ENCODE measurements at places on chromosomes 13 and 19. TPM values are rescaled to one million over a fixed set of nuclear protein-coding genes. Genes with fewer than 3 reads are reported as not detected.
A peak's percentile ranks its signal among the peaks of the same experiment; 100 is the strongest.

- DNase-seq: peak; percentile 66
Observed at GRCh38 chr13:29454931-29455481, 140.5 kb downstream of the SLC7A1 start.

- no peak for DNase-seq
Observed at GRCh38 chr19:30207357-30207756, 164.8 kb upstream of the ZNF536 start.

GRCh38 chr13:93926425-93926824, 553.1 kb downstream of the DCT start:
- DNase-seq: no peak

- DNase-seq: no peak
Observed at GRCh38 chr13:43698009-43698408, 88.8 kb downstream of the ENOX1 start.

GRCh38 chr13:102658660-102659059, 36.2 kb downstream of the METTL21C start:
- no peak for DNase-seq

DNA sequence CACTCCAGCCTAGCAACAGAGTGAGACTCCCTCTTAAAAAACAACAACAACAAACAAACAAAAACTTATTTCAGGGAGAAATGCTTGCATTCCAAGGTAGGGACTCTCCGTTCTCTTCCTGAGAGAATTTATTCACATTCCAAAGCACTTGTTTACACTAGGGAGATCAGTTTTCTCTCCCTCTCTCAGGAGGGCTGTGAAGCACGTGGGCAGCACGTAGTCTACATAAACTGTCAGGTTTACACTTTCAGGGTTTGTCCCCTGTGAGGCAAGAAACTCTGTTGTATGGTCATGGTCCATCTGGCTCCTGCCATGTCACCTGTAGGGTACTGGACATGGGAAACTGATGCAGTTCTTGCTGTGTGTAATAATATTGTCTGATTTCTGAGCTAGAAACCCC, 31.6 kb downstream of the WDR87 start:
- DNase-seq: no peak

- no peak for DNase-seq
Observed at GRCh38 chr19:58582985-58583384, 9.8 kb upstream of the MZF1 start.

- no peak for DNase-seq
Observed at GRCh38 chr19:41019346-41019745, 28.3 kb downstream of the CYP2B6 start.

- peak; percentile 68 for DNase-seq
Observed at GRCh38 chr13:20461481-20461859, 64.2 kb downstream of the CRYL1 start.

GRCh38 chr13:58547419-58547818, 915.9 kb downstream of the PCDH17 start:
- no peak for DNase-seq

DNA sequence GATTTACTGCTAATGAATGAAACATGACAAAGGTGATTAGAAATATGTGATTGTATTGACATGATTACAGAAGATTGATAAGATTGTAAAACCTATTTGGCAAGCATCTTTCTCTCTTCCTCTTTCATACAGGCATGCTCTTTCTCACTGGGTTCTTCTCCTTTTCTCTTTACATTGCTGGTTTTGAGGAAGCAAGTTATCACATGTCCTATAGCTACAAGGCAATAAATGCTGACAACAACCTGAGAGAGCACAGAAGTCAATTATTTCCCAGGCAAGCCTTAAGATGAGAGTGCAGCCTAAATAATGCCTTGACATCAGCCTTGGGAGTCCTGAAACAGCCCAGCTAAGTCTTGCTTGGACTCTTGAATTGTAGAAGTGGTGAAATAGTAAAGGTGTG, 875.0 kb downstream of the SLITRK1 start:
- no peak for DNase-seq

DNA sequence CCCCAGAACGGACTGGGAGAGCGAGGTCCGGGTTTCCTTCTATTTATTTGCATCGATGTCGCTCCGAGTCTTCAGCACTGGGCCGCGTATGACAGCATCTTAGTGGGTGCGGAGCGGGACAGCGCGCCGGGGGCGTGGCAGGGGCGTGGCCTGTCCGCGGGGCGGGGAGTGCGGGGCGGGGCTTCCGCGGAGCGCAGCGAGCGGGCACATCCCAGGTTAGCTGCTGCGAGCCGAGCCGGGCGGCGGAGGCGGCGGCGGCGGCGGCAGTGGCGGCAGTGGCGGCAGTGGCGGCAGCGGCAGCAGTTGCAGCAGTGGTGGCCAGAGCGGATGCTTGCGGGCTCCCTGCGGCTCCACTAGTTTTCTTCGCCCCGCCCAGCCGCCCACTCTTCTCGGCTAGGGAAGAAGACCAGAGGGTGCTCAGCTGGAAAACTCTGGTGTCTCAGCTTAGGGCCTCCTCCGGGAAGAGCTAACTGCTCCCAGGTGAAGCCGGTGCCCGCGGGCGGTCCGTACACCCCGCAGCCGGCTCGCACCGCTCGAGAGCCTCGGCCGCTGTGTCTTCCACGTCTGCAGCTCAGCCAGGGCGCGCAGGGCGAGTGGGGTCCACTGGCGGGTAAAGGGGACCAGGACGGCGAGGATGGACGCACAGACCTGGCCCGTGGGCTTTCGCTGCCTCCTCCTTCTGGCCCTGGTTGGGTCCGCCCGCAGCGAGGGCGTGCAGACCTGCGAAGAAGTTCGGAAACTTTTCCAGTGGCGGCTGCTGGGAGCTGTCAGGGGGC, at the start of gene GPC5:
Gene GPC5, plus strand, starts transcription at position 209 of the 776 bp plus-strand sequence.
- peak; percentile 47 for DNase-seq

DNA sequence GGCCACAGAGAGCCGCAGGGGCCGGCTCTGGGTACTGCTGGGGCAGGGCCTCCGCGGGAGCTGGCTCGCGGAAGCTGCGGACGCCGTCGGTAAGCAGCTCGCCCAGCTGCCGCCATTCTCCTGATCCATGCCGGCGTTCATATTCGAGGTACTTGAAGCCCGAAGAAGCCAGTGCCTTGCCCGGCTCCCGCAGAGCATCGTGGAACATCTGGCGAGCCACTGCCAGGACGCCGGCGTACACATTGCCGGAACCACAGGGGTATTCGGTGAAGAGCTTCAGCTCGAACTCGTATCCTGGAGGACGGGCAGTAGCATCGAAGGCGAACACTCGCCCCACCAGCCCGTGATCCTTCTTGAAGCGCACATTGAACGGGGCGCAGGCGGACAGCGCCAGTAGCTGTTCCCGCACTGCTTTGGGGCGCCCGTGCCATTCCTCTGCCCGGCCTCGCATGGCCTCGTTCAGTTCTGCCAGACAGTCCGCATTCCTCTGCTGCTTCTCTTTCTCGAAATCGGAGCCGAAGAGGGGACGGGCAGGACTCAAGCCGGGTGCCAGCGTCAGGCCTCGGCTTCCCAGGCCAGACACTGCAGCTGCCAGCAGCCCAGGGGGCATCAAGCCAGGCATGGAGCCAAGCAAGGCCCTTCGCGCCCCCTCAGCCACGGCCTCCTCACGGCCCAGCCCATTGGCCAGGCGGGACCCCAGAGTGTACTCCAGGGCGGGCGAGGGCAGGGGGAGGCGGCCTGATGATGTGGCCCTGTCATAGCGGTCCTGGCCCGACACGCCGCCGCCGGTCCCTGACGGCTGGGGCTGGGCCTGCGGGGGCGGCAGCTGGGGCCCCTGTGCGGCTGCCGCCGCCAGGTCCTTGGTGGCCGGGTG, 1.0 kb downstream of the IRF2BP1 start:
- DNase-seq: no peak

DNA sequence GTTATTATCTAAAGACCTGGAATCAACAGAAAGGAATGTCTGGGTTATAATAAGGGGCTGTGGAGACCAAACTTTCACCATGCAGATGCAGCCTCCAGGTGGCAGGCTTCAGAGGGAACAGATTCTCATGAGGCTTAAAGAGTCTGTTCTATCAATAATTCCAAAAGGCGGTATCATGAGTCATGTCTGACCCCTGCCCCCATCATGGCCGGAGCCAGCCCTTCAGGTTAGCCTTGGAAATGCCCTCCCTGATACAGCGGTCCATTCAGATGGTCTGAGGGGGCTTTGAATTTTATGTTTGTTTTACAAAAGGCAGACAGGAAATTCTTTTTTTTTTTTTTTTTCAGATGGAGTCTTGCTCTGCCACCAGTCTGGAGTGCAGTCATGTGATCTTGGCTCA, 21.7 kb upstream of the LAMP1 start:
- peak; percentile 73 for DNase-seq

- no peak for DNase-seq
Observed at GRCh38 chr13:100825557-100825956, 151.0 kb upstream of the TMTC4 start.

- no peak for DNase-seq
Observed at GRCh38 chr13:98285317-98285716, 108.2 kb upstream of the RNF113B start.

Gene USHBP1
- total RNA-seq: not detected

Gene CTXN1
- total RNA-seq: 3.1 TPM

Gene KLK4
- total RNA-seq: not detected
